AG08395 (cell line): ENCODE measurements at places on chromosomes 2 and 18.

- DNase-seq = no peak
Measured at GRCh38 chr2:172279214-172279613, 148.2 kb upstream of the ITGA6 start.

DNA sequence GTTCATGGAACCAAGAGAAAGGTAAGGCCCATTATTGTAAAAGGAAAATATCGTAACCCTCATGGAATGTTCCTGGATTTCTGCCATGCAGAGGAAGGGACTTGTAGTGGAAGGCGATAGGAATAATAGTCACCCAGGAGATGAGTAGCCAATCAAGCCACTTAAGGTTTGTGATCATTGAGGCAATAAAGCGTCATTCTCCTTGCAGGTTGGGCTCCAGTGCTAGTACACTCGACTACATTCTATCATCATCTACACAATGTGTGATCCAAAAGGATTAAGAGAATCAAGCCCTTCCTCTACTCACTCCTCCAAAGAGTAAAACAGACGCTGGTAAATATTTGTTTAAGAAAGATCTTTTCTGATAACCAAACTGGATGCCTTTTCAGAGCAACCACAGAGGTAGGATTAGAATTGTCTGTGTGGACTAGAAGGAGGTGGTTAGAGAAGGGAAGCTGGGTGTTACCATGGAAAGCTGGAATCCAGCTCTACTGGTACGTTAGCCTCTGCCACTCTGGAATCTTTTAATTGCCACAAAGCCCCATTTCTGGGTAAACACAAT is 245.7 kb downstream of the IKZF2 start:
- DNase-seq = no peak

DNA sequence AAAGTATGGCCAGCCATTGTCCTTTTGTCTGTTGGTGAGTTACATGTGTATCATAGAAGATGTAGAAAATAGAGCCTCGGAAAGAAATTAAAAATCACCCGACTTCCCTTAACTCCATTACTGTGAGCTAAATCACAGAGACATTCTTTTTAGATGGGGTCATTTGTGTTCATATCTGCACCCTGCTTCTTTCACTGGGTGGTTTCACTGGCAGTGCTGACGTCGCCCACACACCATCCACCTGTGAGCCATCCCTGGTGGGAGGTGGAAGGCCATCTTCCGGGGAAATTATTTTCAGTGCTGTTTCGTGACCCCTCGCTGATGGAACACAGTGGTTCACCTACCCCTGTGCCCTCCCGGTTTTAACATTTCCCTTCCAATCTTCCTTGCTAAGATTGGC is 21.2 kb downstream of the SH3BP4 start:
- DNase-seq = no peak

DNA sequence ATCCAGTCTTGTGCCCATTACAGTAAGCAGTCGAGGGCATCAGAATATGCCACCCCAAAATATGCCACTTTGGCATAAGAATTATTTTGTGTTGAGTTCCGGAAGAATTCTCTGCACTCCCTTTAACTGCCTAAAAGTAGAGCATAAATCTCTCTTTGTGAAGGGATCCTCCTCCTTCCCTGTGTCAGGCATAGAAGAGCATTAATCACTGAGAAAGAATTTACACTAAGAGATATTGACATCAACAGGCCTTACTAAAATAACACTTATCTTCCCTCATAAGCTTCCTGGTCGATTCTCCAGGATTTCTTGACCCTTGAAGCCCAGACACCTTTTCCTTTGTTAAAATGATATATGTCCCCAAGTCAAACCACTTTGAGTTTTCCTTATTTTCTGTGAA is 27.6 kb upstream of the KYNU start:
- DNase-seq = no peak
